Upper lobe of right lung (tissue), 1 donor: ENCODE measurements at places on chromosomes 12 and 14. TPM values are rescaled to one million over a fixed set of nuclear protein-coding genes. Genes with fewer than 3 reads are reported as not detected.

GRCh38 chr14:76502638-76503037 lies 126.7 kb downstream of the ESRRB start:
- H3K27ac ChIP-seq, result no peak overlapping the region
- no peaks in the 10 kb centered on the region for H3K4me1 ChIP-seq
- no peak for DNase-seq
- H3K27me3 ChIP-seq, result no peaks in the 10 kb centered on the region

GRCh38 chr14:76546426-76547221 lies 170.7 kb downstream of the ESRRB start:
- H3K4me3 ChIP-seq, result no peak overlapping the region
- no peak overlapping the region for H3K27ac ChIP-seq
- no peak for DNase-seq
- H3K27me3 ChIP-seq, result peaks cover 12% of the 10 kb centered on the region
- no peaks in the 10 kb centered on the region for H3K36me3 ChIP-seq

DNA sequence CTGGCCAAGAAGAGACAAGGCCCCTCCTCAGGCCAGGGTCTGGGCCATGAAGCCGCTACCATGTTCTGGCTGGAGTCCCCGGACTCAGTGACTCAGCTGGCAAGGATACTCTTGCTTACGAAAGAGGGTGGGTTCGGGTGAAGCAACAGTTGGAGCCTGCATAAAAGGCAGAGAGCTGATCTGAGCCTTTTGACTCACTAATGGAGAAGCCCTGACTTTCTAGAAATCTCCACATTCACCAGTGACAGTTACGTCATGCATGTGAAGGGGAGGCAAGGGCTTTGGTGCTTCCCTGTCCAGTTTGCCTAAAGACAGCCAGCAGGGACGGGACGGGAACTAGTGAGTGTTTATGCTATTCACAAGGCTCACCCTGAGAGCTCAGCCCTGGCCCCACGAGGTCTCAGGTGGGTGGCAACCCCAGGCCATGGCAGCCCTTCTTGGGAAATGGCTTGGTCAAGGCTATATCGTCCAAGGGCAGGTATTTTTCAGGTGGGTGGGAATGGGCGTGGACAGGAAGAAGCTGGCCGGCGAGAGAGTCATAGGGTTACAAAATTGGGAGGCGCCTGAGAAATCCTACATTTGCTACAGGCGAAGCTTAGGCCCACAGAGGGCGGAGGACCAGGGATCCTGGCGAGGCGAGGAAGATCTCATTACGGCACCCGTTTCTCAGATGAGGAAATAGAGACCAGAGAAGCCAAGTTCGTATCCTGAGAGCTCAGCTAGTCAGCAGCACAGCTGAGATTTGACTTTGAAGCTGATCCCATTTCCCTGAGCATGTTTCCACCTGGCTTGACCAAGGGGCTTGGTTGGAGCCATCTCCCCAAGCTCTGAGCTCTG lies 314.6 kb downstream of the BCL11B start:
- no peaks in the 10 kb centered on the region for H3K27me3 ChIP-seq
- DNase-seq, result no peak
- no peak overlapping the region for H3K27ac ChIP-seq
- no peaks in the 10 kb centered on the region for H3K4me1 ChIP-seq

GRCh38 chr12:89468648-89469326 lies 55.8 kb downstream of the GALNT4 start:
- DNase-seq, result no peak
- no peaks in the 10 kb centered on the region for H3K27me3 ChIP-seq
- no peaks in the 10 kb centered on the region for H3K36me3 ChIP-seq
- H3K4me3 ChIP-seq, result no peak overlapping the region

- no peak overlapping the region for H3K4me3 ChIP-seq
- no peaks in the 10 kb centered on the region for H3K27me3 ChIP-seq
- no peak for DNase-seq
- no peak overlapping the region for H3K27ac ChIP-seq
- H3K36me3 ChIP-seq, result no peaks in the 10 kb centered on the region
These were observed 87.5 kb downstream of the PLXNC1 start for GRCh38 chr12:94235848-94236247.

GRCh38 chr12:28568704-28569103 lies 378.4 kb downstream of the CCDC91 start:
- no peak overlapping the region for H3K27ac ChIP-seq
- no peak overlapping the region for H3K4me3 ChIP-seq
- no peaks in the 10 kb centered on the region for H3K36me3 ChIP-seq
- H3K4me1 ChIP-seq, result peaks cover 7% of the 10 kb centered on the region
- DNase-seq, result no peak

The GZMH gene
- 4.7 TPM for total RNA-seq

GRCh38 chr12:131025939-131026702 lies 72.4 kb downstream of the ADGRD1 start:
- H3K4me3 ChIP-seq, result no peak overlapping the region
- H3K36me3 ChIP-seq, result peaks cover 12% of the 10 kb centered on the region
- no peaks in the 10 kb centered on the region for H3K4me1 ChIP-seq
- no peak for DNase-seq
